Camera-type eye (tissue), 1 donor: ENCODE measurements at places on chromosomes 2 and 18. TPM values are rescaled to one million over a fixed set of nuclear protein-coding genes. Genes with fewer than 3 reads are reported as not detected.

ALPG gene
- total RNA-seq = not detected

ANKRD30B gene
- not detected for total RNA-seq

CD226 gene
- 5.2 TPM for total RNA-seq

SERPINB12 gene
- not detected for total RNA-seq

ABCB11 gene
- total RNA-seq = 0.38 TPM

AGXT gene
- total RNA-seq = not detected

USP40 gene
- 73.1 TPM for total RNA-seq

GCFC2 gene
- 39.9 TPM for total RNA-seq

PLEK gene
- 7.2 TPM for total RNA-seq

GKN1 gene
- total RNA-seq = not detected

CKAP2L gene
- 8.0 TPM for total RNA-seq

CNNM4 gene
- 26.2 TPM for total RNA-seq

TXNDC2 gene
- not detected for total RNA-seq

KLHL30 gene
- 2.7 TPM for total RNA-seq

EVX2 gene
- not detected for total RNA-seq

ALLC gene
- total RNA-seq = 0.77 TPM

XRCC5 gene
- 313 TPM for total RNA-seq

EML4 gene
- 155 TPM for total RNA-seq

MARCHF7 gene
- total RNA-seq = 284 TPM

POTEJ gene
- 0.71 TPM for total RNA-seq

GYPC gene
- 29.0 TPM for total RNA-seq

PLEKHM3 gene
- total RNA-seq = 60.8 TPM

DAPL1 gene
- total RNA-seq = 64.9 TPM

CNNM3 gene
- 27.4 TPM for total RNA-seq

STAT4 gene
- total RNA-seq = 5.8 TPM

DHRS9 gene
- 2.3 TPM for total RNA-seq

CXCR1 gene
- total RNA-seq = 0.33 TPM

FBLN7 gene
- total RNA-seq = 17.3 TPM

ANKRD62 gene
- total RNA-seq = not detected

MDH1B gene
- total RNA-seq = 3.5 TPM

SPP2 gene
- not detected for total RNA-seq

NT5C1B gene
- not detected for total RNA-seq

RUFY4 gene
- total RNA-seq = not detected

CNGA3 gene
- 9.7 TPM for total RNA-seq

HTRA2 gene
- total RNA-seq = 30.6 TPM

UGT1A6 gene
- 0.55 TPM for total RNA-seq

ZNF396 gene
- total RNA-seq = 5.8 TPM

CCNT2 gene
- 103 TPM for total RNA-seq

MC4R gene
- 1.2 TPM for total RNA-seq

EMX1 gene
- total RNA-seq = not detected

ACKR3 gene
- total RNA-seq = 26.8 TPM

TMEM169 gene
- 19.5 TPM for total RNA-seq

ERBB4 gene
- total RNA-seq = 17.9 TPM

HOXD4 gene
- 0.33 TPM for total RNA-seq

MC5R gene
- total RNA-seq = 0.33 TPM

INPP5D gene
- total RNA-seq = 8.0 TPM

C2orf72 gene
- total RNA-seq = 4.9 TPM

SP110 gene
- total RNA-seq = 15.7 TPM

BCL11A gene
- 29.0 TPM for total RNA-seq

EFR3B gene
- total RNA-seq = 32.6 TPM

FAM237A gene
- not detected for total RNA-seq
